Chondrocyte (in vitro differentiated cells): ENCODE measurements at places on chromosomes 7 and 10. TPM values are rescaled to one million over a fixed set of nuclear protein-coding genes. Genes with fewer than 3 reads are reported as not detected.
A peak's percentile ranks its signal among the peaks of the same experiment; 100 is the strongest.

Gene NKX1-2
- total RNA-seq: not detected in 3 replicates

GRCh38 chr7:113143486-113144257, 25.3 kb upstream of the SMIM30 start:
- no peak for DNase-seq
- no peaks in the 10 kb centered on the region for H3K36me3 ChIP-seq
- H3K4me1 ChIP-seq: no peaks in the 10 kb centered on the region
- no peak overlapping the region for H3K4me3 ChIP-seq
- no peak overlapping the region for H3K27ac ChIP-seq

DNA sequence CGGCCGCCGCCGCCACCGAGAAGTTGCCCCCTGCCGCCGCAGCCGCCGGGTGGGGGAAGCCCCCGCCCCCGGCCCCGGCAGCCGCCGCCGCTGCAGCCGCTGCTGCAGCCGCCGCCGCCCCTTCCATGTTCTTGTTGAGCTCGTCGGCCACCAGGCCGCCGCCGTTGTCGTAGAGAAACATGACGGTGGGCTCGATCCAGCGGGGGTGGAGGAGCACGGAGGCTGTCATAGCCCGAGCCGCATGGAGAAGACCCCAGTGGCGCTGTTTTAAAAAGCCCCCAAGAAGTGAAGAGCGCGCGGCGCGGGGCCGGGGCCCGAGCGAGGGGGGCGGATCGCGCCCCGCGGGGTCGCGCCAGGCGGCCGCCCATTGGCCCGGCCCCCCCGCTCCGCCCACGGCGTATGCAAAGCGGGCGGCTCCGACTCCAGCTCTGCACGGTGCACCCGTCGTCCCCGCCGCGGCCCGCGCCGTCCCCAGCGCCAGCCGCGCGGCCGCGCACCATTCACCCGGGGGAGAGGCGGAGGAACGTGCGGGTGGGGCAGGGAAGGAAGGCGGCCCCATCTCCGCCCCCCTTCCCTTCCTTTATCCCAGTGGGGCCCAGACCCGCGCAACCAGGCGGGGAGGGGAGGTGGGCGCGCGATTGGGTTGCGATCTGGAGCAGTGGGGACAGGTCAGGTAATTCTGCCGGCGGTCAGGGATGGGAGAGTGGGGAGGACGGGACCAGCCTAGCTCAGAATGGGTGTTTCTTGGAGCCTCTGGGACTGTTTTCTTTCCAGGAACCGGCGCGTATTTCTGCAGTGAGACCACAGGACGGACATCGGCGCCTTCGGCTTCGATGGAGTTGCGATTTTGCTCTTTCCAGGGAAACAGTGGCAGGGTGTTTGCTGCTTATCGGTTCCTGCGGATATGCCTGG, at the start of gene HOXA13:
HOXA13 (minus strand) TSS at position 243 of the 912 bp plus-strand sequence; CDS start at position 229, 14 bp downstream.
- H3K36me3 ChIP-seq: peaks cover 2% of the 10 kb centered on the region
- DNase-seq: no peak
- H3K4me3 ChIP-seq: peak within 1 kb of the TSS; percentile 74

- H3K36me3 ChIP-seq: peaks cover 2% of the 10 kb centered on the region
- no peak overlapping the region for H3K4me3 ChIP-seq
- H3K27me3 ChIP-seq: no peaks in the 10 kb centered on the region
- H3K4me1 ChIP-seq: peaks cover 13% of the 10 kb centered on the region
- no peak for DNase-seq
Observed at GRCh38 chr7:39745320-39745719, 121.9 kb downstream of the RALA start.

DNA sequence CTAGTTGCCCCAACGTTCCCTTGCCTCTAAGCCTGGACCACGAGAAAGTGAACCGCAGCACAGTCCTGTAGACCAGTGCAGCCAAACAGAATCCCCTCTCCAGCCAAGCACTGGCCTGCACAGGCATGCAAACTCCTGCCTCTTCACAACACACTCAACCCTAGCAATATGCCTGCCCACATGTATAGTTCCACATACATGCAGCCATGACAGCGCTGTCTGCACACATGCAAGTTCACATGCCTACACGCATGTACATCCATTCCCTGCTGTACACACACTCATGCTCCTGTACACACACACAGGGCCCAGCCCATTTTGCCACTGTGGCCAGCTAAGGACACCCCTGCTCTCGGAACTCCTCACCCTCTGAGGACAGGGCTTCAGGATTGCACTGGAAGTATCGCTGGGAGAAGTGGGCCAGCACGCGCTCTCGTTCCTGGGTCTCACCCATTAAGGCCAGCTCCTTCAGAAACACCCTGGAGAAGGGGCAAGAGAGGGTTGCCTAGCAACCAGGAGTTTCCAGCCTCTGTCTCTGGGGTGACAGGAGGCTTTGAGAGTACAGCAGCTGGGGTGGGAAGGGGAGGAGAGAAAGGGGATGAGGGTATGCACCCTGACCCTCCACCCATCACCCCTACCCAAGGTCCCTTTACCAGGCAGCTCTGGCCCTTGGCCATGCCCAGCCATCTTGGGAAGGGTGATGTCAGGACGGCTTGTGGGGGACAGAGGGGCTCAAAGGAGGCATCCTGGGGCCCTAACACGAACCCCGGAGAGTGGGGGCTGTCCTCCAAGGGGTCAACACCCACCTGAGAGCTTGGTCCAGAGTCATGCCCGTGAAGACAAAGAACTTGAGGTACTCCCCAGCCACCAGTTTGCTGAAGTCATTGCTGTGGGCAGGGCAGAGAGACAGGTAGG, 7.0 kb downstream of the PSD start:
- H3K27ac ChIP-seq: no peak overlapping the region
- peaks cover 26% of the 10 kb centered on the region for H3K27me3 ChIP-seq
- peak overlapping the region; percentile 44 for H3K4me3 ChIP-seq
- no peak for DNase-seq

DNA sequence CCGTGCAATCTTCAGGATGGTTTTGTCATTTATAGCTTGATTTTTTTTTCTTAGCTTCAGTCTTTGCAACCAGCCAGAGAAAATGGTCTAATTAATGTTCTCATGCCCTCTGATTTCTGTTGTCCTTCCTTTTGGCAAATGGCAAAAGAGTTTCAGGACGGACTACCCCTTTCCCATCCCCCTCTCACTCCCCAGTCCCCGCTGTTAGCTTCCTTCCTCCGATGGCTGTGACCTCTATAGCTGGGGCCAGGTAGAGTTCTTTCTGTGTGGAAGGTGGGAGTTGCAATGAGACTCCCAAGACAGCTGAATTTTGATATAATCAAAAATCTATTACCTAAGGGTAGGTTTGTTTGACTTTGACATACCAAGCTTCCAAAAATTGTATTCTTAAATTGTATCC, 362.0 kb downstream of the PAXIP1 start:
- H3K4me1 ChIP-seq: no peaks in the 10 kb centered on the region
- H3K27me3 ChIP-seq: no peaks in the 10 kb centered on the region
- no peak for DNase-seq
- no peak overlapping the region for H3K4me3 ChIP-seq
- no peaks in the 10 kb centered on the region for H3K36me3 ChIP-seq
- no peak overlapping the region for H3K27ac ChIP-seq

DNA sequence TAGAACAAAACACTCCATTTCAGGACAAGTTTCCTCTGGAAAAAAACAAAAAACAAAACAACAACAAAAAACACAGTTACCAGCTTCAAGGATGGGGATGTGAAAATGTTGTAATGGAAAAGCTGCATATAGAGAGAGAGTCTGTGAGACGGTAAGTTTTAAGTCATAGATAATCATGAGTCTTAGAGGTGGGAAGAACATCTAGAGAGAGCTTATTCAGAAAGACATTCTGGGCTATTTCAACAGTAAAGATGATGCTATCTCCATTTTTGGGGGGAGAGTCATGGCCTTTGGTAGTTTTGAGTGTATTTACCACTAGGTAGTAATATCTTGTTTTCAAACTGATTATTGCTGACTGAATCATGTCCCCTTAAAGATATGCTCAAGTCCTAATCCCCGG, 23.3 kb upstream of the INPP5F start:
- DNase-seq: no peak
- peaks cover 20% of the 10 kb centered on the region for H3K4me1 ChIP-seq
- H3K4me3 ChIP-seq: no peak overlapping the region
- H3K36me3 ChIP-seq: no peaks in the 10 kb centered on the region

DNA sequence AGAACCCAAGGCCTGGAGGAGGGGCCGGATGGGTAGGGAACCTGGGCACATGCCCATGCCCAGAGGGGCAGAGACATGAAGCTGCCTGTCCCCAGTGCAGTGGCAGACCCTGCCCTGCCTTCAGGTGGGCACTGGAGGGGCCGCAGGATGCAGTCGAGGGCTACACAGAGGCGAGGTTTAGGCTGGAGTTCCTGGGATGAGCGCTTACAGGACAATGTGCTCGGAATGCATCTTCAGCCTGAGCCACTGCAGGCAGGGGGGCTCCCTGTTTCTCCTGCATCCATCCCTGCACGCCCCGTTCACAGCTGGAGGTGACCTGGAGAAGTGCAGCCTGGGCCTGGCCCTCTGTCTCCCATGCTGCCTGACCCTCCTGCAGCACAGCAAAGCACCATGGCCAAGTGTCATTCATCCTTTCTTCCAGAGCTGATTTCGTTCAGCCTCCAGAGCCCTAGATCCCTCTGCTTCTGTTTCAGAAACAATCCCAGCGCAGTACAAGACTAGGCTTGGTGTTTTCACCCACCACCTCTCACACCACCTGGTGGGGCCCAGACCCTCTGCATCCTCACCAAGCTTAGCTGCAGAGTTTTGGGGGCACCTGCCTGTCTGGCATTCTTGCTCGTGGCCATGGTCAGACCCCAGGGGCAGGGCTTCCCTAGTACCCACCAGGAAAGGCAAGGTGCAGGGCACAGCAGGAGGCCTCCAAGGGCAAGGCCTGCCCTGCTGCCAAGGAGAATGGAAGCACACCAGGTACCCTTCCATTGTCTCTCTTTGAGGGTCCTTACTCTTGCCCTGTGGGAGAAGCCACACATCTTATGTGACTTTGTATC, 311.9 kb downstream of the TCERG1L start:
- no peak overlapping the region for H3K27ac ChIP-seq
- no peaks in the 10 kb centered on the region for H3K36me3 ChIP-seq
- no peaks in the 10 kb centered on the region for H3K27me3 ChIP-seq
- H3K4me1 ChIP-seq: no peaks in the 10 kb centered on the region
- no peak overlapping the region for H3K4me3 ChIP-seq
- no peak for DNase-seq

Gene DENND2A
- 6.5 to 16.3 TPM (median 16.0 TPM) in 3 replicates for total RNA-seq

DNA sequence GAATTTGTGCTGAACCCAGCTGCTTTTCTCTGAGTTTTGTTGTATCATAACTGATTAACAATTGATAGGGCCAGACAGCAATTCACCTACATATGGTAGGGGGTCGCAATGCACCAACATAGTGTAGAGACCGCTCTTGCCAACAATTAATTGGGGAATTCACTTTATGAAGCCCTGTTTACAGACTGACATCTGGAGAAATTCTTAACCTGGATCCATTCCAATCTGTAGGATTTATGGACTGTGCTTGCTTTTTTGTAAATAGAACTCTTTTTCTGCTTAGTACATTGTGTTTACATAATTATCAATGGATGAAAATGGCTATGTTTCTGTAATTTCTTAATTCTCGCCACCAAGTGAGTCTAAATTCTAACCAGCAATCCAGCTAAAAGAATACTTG, 311.7 kb upstream of the BMPER start:
- no peak overlapping the region for H3K4me3 ChIP-seq
- no peak overlapping the region for H3K27ac ChIP-seq
- peaks cover 11% of the 10 kb centered on the region for H3K4me1 ChIP-seq
- no peaks in the 10 kb centered on the region for H3K27me3 ChIP-seq
- H3K36me3 ChIP-seq: no peaks in the 10 kb centered on the region
- no peak for DNase-seq

DNA sequence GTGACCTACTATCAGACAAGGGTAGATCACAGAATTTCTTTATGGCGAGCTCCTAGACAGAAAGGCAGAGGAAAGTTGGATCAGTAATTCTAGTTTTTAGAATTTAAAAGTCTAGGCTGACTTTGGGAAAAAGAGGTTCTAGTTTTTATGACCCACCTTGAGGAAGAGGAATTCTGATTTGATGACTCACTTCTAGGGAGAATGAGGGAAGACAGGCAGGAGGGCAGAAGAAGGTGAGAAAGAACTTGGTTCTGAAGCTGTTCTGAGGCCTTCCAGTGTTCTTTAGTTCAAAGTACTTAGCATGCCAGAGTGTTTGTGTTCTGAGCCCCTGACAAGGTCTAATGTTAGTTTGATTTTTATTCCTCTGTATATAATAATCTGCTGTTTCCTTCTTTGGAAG, 97.2 kb downstream of the PODXL start:
- no peaks in the 10 kb centered on the region for H3K27me3 ChIP-seq
- H3K4me1 ChIP-seq: peaks cover 14% of the 10 kb centered on the region
- no peak for DNase-seq
- peaks cover 13% of the 10 kb centered on the region for H3K36me3 ChIP-seq

GRCh38 chr10:117509573-117509972, 33.0 kb upstream of the EMX2 start:
- no peak overlapping the region for H3K4me3 ChIP-seq
- no peaks in the 10 kb centered on the region for H3K4me1 ChIP-seq
- no peaks in the 10 kb centered on the region for H3K36me3 ChIP-seq
- no peak for DNase-seq
- no peak overlapping the region for H3K27ac ChIP-seq

Gene AS3MT
- 2.2 to 3.7 TPM (median 2.3 TPM) in 3 replicates for total RNA-seq

- H3K27me3 ChIP-seq: no peaks in the 10 kb centered on the region
- peaks cover 7% of the 10 kb centered on the region for H3K36me3 ChIP-seq
- peak within 1 kb of the TSS; percentile 89 for H3K4me3 ChIP-seq
- peak; percentile 92 for DNase-seq
- H3K27ac ChIP-seq: peak within 1 kb of the TSS; percentile 97
Observed at GRCh38 chr7:93921607-93922566, at the start of gene GNG11. Gene GNG11, plus strand, starts transcription at chr7:93921735. Its CDS starts 403 bp downstream, at chr7:93922138.

Gene ACSM6
- not detected in 3 replicates for total RNA-seq

DNA sequence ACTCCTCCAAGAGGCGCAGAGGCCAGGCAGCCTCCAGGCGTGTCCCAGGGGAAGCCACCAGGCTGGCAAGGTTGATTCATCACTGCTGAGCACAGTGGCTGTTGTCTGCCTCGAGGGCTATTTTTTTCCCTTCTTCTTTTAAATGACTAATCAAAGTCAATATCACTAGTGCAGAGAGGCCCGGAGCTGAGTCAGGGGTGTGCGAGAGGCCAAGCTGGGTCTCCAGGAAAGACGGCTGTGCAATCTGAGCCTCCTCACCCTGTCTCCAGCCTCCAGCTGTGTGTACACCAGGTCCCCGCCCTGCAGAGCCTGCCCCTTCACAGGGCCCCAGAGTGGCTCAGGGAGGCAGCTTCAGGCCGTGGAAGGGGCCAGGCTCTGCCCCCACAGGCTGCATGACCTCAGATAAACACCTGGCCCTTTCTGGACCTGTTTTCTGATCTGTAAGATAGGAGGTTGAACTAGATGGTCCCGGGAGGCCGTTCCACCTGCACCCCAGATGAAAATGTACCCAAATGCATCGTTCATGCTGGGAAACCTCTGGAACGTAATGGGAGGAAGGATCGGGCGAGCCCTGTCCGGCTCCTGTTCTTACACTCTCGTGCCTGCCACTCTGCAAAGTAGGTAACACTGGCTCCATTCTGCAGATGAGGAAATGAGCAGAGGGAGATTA, 3.7 kb downstream of the STX1A start:
- no peaks in the 10 kb centered on the region for H3K27me3 ChIP-seq
- peak overlapping the region; percentile 90 for H3K27ac ChIP-seq

GRCh38 chr7:127317447-127317961, 64.8 kb upstream of the GRM8 start:
- DNase-seq: no peak
- H3K27me3 ChIP-seq: peaks cover 32% of the 10 kb centered on the region
- H3K27ac ChIP-seq: no peak overlapping the region
- no peaks in the 10 kb centered on the region for H3K36me3 ChIP-seq
- no peaks in the 10 kb centered on the region for H3K4me1 ChIP-seq
- no peak overlapping the region for H3K4me3 ChIP-seq

- DNase-seq: no peak
- no peaks in the 10 kb centered on the region for H3K27me3 ChIP-seq
- no peak overlapping the region for H3K4me3 ChIP-seq
- H3K36me3 ChIP-seq: no peaks in the 10 kb centered on the region
- peak overlapping the region; percentile 86 for H3K27ac ChIP-seq
Observed at GRCh38 chr7:25643286-25643685, 415.0 kb upstream of the NPVF start.
